ENCODE measurements at places on chromosomes 7 and 10.

DNA sequence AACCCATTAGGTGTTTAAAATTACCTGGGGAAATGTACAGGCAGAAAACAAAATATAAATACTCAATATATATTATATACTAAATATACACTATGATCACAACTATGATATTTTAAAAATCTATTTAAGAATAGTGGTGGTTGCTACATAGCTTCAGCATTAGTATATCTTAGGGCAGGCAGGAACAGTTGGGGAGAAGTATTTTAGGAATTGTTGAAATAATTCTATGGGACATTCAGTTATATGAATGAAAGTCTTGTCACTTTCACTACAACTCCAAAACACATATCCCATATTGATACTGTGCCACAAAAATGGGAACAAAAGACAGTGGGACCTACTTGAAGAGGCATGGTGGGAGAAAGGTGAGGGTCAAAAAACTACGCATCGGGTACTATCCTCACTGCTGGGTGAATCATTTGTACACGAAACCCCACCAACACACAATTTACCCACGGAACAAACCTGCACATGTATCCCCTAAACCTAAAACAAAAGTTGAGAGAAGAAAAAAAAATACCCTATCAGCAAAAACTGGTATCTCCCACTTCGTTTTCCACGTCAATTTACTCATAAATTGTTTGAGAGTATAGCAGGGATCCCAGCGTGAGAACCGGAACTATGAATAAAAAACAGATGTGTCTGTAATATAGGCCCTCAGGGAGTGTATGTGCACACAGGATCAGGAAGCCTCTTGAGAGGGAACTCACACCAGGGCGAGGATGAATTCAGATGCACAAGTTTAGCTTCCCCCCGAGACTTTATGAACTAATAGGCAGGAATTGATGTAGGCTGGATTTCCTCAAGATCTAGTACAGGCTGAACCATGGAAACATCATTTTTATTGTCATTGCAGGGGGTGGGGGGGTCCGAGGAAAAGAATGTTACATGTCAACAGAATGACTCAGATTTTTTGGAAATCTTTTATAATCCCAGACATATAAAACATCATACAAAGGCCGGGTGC, 16.2 kb downstream of the SLC16A12 start:
- DNase-seq: no peak

- DNase-seq: no peak
These were observed 12.1 kb downstream of the TAS2R40 start for GRCh38 chr7:143233816-143234532.

GRCh38 chr7:33802600-33802999, 102.7 kb upstream of the BMPER start:
- no peak for DNase-seq

DNA sequence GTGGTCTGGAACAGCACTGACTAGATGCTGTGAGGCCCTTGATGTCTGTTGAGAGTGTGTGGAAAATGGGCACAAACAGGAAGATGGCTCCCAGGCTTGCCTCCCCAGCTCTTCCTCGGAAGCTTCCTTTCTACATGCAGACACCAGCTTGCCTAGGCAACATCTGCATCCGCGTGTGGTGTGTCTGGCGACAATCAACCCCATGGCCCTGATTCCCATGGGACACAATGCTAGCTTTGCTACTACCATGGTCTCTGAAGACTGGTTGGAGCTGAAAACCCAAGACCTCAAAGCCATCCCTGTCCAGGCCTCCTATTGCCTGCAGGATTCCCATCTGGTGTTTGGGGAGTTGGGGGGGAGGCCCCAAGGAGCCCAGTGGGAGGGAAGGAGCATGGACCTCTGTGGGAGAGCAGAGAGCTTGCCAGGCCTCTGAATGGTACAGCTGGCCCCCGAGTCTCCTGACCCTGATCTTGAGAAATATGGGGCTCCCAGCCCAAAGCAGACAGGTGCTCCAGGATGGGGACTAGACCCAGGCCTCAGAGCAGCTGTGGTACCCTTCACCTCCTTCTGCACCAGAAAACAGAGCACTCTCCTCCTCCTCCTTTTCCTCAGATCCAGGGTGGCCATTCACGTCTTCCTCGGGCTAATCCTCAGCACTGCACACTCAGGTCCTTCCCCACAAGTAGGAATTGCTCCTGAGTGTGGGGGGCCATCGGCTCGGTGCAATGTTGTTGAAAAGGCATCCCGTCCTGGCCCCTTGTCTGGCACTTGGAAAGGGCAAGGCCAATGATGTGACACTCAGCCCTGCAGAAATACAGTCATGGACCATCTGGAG, 57.6 kb downstream of the ARHGAP22 start:
- no peak for DNase-seq

DNA sequence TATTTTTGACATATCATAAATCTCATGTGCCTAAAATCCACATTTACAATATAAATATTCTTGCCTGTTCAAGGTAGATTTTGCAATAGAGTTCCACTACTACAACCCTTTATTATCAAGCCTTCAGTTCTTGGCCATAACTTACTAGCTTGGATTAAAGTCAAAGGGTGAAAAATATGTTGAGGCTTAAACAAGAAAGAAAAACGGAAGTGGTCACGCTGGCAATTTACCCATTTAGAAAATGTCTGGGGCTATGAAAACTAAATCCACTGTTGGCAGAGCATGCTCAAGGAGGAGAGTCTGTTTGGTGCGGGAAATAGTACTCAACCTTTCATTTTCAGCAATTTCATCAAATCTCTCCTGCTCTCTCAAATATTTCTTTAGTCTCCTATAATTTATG, 209.8 kb upstream of the RHOBTB1 start:
- no peak for DNase-seq

GRCh38 chr7:129553899-129554461, 51.6 kb downstream of the SMKR1 start:
- DNase-seq: no peak

DNA sequence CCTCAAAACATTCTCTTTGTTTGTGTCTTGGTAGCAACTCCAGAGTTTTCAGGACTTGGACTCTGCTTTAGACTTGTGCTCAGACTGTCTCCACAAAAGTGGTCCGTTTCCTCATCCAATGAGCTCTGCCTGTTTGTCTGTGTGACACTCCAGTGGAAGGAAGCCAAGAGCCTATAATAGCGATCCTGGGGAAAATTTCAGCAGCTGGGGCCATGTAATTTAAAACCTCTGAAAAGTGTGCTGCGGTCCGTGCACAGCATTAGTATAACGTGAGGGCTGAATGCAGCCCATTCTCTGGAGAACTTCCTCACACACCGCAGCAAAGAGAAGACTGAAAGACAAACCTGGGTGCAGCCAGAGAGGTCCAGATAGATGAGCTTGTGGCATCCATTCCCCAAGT, at the start of gene LRRC17:
Gene LRRC17, plus strand, starts transcription at position 259 of the 400 bp plus-strand sequence. CDS start 20,914 bp downstream, outside the sequence.
- no peak for DNase-seq

GRCh38 chr10:43204042-43204942, 62.6 kb downstream of the RASGEF1A start:
- DNase-seq: no peak

- no peak for DNase-seq
These were observed 85.9 kb upstream of the UNC5B start for GRCh38 chr10:71126432-71126831.

DNA sequence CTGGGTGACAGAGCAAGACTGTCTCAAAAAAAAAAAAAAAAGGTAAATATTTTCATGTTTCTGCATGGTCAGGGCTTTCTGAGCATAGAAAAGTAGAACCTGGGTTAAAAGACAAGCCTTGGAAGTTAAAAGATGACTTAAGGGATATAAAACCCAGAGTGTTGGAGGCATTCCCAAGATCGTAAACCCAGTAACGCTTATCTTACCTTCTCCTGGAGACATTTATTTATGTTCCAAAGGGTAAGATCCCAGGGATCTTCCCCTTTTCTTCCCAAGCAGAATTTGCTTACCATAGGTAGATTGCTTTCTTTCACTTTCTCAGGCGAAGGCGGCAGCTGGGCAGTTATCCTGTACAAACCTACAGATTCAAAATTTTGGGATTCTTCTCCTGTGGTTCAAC, 22.2 kb downstream of the SUGCT start:
- no peak for DNase-seq

DNA sequence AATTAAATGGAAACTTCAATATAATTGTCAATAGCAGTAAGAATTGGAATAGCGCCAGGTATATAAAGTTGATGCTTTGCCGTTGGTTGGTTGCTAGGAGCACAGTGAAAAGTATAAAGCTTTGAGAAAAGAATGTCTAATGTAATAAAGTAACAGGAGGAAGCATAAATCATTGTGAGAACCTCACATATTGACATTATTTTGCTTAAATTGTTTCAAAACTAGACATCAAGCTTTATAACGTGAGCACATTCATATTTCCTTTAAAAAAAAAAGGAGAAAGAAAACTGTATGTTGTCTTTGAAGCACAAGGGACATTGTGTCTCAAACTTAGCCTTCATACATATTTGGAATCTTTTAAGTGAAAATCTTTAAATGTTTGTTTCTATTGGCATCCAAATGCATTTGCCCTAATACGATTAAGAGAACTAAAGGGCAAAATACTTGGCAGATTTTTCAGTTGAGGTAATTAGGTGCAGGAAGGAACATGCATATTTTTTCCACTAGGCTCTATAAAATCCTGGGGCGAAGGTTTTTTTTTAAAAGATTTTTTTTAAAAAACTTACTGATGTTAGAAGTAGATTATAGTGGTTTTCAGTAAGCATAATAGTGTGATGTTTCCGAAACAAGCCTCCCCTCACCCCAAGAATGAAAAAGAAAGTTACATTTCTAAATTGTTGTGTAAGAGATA, 92.4 kb downstream of the ARID5B start:
- DNase-seq: peak; percentile 48

- DNase-seq: no peak
These were observed 28.2 kb upstream of the ZNF32 start for GRCh38 chr10:43676901-43677300.

DNA sequence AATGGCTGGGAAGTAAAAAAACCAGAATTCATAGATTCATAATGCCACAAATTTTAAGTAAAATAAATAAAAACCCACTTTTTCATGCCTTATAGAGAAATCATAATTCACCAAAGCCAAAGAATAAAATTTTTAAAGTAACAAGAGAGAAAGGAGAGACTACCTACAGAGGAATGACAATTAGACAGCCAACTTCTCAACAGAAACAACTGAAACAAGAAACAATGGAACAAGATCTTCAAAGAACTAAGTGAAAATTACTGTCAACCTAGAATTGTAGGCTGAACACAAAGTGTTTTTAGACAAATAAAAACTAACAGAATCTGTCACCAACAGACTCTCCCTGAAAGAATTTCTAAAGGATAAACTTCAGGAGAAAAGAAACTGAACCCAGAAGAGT, 15.6 kb upstream of the KCNMA1 start:
- no peak for DNase-seq

DNA sequence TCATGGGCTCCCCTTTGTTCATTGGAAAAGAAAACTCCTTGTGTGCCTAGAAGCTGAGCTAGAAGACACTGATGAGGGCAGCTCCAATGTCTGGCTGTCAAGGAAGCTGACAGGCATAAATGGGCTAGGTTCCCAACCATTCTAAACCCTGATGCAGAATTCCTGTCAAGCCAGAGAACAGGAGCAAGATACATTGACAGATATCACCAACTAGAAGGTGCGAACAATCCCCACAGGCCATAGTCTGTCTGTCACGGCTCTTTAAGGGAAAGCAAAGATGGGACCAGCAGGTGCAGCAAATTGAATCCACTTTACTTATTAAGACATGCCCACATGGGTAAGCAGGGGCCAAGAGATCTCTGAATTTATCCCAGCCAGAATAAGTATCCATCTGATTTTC, 617.9 kb upstream of the POT1 start:
- DNase-seq: no peak

- DNase-seq: no peak
These were observed 124.0 kb downstream of the RELN start for GRCh38 chr7:103865442-103865841.

- no peak for DNase-seq
These were observed 18.0 kb downstream of the RNLS start for GRCh38 chr10:88565072-88565471.

DNA sequence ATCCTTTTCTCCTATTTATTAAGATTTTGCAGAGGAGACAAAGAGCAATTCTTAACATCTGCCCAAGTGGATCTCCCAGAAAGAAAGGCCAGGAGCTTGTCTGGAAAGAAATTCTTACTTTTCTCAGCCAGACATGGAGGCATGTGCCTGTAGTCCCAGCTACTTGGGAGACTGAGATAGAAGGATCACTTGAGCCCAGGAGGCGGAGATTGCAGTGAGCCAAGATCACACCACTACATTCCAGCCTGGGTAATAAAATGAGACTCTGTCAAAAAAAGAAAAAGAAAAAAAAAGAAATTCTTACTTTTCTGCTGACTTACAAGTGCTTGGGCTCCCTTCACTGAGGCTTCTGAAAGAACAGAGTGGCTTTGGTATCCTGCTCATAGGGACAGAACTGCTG, 2.4 kb upstream of the CYP3A43 start:
- no peak for DNase-seq

GRCh38 chr10:89869180-89869579, 167.8 kb downstream of the KIF20B start:
- DNase-seq: no peak

DNA sequence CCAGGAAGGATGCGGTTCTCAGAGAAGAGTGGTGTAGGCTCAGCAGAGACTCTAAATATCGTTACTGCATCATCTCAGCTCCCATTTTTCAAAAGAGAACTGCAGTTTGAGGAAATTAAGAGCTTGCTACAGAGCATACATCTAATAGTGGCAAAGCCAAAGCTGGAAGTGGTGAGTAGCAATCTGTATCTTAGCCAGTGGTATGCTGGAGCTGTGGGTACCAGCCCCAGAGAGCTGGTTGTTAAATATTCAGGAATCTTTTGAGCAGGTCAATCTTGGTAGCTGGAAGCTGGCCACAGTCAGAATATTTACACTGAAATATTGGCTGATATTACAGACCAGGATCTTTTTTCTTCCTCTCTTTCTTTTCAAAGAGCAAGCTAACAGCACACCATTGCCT, 88.4 kb upstream of the STEAP1B start:
- DNase-seq: no peak

DNA sequence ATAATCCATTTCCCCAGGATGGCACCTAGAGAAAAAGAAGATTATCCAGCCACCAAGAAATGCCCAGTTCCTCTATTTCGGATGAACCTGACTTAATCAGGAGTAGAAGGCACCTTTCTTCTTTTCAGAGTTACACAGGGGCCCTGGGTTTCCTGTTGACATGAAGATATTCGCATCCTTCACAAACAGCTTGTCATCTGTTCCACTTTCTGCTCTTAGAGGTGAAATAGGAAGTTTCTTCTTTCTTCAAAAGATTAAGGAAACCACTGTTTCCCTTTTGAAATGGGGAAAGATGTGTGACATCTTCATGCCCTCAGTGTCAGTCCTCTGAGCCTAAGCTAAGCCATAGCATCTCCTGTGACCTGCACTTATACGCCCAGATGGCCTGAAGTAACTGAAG, 39.1 kb upstream of the RAB18 start:
- no peak for DNase-seq
